Dermis microvascular lymphatic vessel endothelial cell (primary cell): ENCODE measurements at places on chromosomes 16 and 17. TPM values are rescaled to one million over a fixed set of nuclear protein-coding genes. Genes with fewer than 3 reads are reported as not detected.

Gene GRB7
- total RNA-seq = 0.13 TPM in 1 of 2 replicates, not detected in the other

Gene ANKRD40CL
- total RNA-seq = not detected in 2 replicates

Gene AURKB
- total RNA-seq = 15.4 and 30.7 TPM in 2 replicates

Gene ERN2
- not detected in 2 replicates for total RNA-seq

Gene DUSP14
- total RNA-seq = 21.1 and 23.5 TPM in 2 replicates

Gene SDR42E2
- total RNA-seq = 0.13 TPM in 2 replicates

Gene CPHXL2
- total RNA-seq = not detected in 2 replicates

Gene ZSWIM7
- total RNA-seq = 14.9 and 32.6 TPM in 2 replicates

Gene SPAG5
- 10.9 and 22.2 TPM in 2 replicates for total RNA-seq

Gene TMEM100
- 3.1 and 5.6 TPM in 2 replicates for total RNA-seq

Gene HYDIN
- total RNA-seq = not detected in 2 replicates

Gene ATAD5
- 1.5 and 2.7 TPM in 2 replicates for total RNA-seq

Gene KRT34
- under 0.01 TPM in 1 of 2 replicates, not detected in the other for total RNA-seq

Gene LLGL1
- total RNA-seq = 17.2 and 23.9 TPM in 2 replicates

Gene PHOSPHO1
- total RNA-seq = under 0.01 TPM in 1 of 2 replicates, not detected in the other

Gene SLC16A13
- total RNA-seq = 1.4 and 2.0 TPM in 2 replicates
